ENCODE measurements at places on chromosomes 1 and 21. TPM values are rescaled to one million over a fixed set of nuclear protein-coding genes. Genes with fewer than 3 reads are reported as not detected.
A peak's percentile ranks its signal among the peaks of the same experiment; 100 is the strongest.

DNA sequence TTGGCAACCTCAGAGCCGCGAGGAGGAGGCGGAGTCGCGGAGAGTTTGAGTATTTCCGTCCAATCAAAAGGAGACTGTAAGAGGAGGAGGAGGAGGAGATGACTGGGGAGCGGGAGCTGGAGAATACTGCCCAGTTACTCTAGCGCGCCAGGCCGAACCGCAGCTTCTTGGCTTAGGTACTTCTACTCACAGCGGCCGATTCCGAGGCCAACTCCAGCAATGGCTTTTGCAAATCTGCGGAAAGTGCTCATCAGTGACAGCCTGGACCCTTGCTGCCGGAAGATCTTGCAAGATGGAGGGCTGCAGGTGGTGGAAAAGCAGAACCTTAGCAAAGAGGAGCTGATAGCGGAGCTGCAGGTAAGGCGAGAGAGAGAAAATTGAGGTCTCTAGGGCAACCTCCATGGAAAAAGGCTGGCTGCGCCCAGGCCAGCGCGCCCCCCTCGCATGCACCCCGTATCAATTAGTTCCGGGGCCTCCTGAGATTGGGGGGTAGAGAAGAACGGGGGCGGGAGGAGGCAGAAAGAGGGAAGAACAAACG is at the start of gene PHGDH:
Gene PHGDH, plus strand, starts transcription at position 131 of the 538 bp plus-strand sequence. Its CDS starts 89 bp downstream, at position 220.
- peak; percentile 67 for DNase-seq
- peak within 1 kb of the TSS; percentile 97 for H3K27ac ChIP-seq
- H3K4me3 ChIP-seq = peak within 1 kb of the TSS; percentile 94
- peaks cover 35% of the 10 kb centered on the region for H3K4me1 ChIP-seq
- H3K27me3 ChIP-seq = peaks cover 2% of the 10 kb centered on the region

GRCh38 chr1:18977428-18977827 is 21.0 kb upstream of the IFFO2 start:
- no peaks in the 10 kb centered on the region for H3K4me1 ChIP-seq
- no peak overlapping the region for H3K4me3 ChIP-seq
- DNase-seq = no peak
- peaks cover 13% of the 10 kb centered on the region for H3K27me3 ChIP-seq
- no peaks in the 10 kb centered on the region for H3K36me3 ChIP-seq
- no peak overlapping the region for H3K27ac ChIP-seq

- no peak for DNase-seq
- no peak overlapping the region for H3K4me3 ChIP-seq
- H3K36me3 ChIP-seq = no peaks in the 10 kb centered on the region
Measured at GRCh38 chr1:154707901-154708463, 100.0 kb upstream of the ADAR start.

GRCh38 chr1:11671544-11672286 is 7.7 kb downstream of the FBXO6 start:
- H3K27ac ChIP-seq = no peak overlapping the region
- peaks cover 6% of the 10 kb centered on the region for H3K36me3 ChIP-seq
- no peaks in the 10 kb centered on the region for H3K27me3 ChIP-seq
- H3K4me3 ChIP-seq = no peak overlapping the region
- H3K4me1 ChIP-seq = no peaks in the 10 kb centered on the region

DNA sequence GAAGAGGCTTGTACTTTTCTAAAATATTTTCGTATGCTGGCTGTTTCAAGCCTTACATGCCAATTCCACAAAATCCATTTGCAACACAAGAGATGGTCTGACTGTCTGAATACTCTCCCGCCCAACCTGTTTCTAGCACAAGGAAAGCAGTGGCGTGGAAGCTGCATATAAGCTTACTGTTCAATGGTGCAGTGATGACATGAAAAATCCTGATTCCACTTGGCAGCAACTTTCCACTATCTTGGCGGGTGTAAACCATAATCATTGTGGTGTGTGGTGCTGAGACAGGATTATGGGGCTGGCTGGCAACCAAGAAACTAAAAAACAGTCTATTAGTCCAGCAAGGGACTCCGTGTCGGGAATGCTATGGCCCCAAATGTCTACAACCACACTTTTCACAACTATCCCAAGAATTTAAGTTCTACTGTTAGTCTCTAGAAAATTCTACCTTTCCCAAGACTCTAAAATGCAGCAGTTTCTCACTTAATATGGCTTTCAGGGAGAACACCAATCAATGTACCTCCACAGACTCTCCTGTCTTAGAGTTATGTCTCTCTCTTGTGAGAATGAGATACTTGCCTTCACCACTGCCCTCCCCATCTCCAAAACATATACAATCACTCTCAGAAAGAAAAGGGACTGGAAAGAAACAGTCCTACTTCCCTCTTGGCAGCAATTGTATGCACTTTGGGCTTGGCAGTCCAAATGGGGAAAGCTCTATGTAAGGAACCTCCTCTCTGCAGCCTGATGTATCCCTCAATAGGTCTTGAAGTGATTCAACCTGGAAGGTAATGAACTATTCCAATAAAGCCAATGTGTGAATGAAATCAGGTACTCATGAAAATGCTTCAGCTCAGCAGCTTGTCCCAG is 9.5 kb downstream of the COLGALT2 start:
- H3K27ac ChIP-seq = no peak overlapping the region
- H3K27me3 ChIP-seq = peaks cover 4% of the 10 kb centered on the region
- peaks cover 56% of the 10 kb centered on the region for H3K4me1 ChIP-seq
- no peak for DNase-seq

DNA sequence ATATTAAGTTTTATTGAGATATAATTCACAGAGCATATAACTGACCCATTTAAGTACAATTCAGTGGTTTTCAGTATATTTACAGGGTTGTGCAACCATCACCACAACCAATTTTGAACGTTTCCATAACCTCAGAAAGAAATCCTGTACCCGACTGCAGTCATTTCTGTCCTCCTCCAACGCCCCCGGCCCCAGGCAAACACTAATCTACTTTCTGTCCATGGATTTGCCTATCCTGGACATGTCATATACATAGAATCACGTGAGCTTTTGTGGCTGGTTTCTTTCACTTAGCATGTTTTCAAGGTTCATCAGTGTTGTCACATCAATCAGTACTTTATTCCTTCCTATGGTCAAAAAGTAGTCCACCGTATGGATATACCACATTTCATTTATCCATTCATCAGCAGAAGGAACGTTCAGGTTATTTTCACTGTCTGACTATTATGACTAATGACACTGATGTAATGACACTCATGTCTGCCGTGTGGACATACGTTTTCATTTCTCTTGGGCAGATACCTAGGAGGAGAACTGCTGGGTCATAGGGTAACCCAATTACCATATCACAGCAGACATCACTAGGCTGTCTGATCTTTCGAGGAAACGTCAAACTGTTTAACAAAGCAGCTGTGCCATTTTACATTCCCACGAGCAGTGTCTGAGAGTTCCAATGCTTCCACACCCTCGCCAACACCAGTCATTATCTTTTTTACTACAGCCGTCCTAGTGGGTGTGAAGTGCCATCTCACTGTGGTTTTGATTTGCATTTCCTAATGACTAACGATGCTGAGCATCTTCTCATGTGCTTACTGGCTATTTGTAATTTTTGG is 30.8 kb downstream of the MRPL37 start:
- no peaks in the 10 kb centered on the region for H3K27me3 ChIP-seq
- peaks cover 36% of the 10 kb centered on the region for H3K36me3 ChIP-seq
- no peak overlapping the region for H3K27ac ChIP-seq
- no peak for DNase-seq

- peaks cover 29% of the 10 kb centered on the region for H3K27me3 ChIP-seq
- no peak overlapping the region for H3K27ac ChIP-seq
- peaks cover 12% of the 10 kb centered on the region for H3K4me1 ChIP-seq
- no peaks in the 10 kb centered on the region for H3K36me3 ChIP-seq
Measured at GRCh38 chr1:159163614-159164228, 7.7 kb upstream of the CADM3 start.

DNA sequence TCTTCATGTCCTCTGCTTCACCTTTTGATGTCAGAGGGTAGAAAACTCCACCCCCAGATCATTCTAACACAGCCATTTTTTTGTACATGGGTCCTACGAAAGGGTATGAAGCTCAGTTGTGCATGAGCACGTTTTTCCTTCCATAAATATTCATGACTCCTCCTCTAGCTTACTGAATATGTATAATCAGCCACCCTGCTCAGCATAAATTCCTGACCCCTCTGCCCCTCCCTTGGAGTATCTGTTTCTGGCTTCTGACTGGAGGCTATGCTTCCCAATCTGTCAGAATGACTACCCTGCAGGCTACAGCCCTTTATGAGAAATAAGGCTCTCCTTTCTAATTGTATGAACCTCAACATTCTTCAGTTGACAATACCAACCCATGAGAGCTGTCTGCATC is 42.8 kb upstream of the PARP1 start:
- no peaks in the 10 kb centered on the region for H3K36me3 ChIP-seq
- no peak for DNase-seq
- no peak overlapping the region for H3K27ac ChIP-seq

- no peak overlapping the region for H3K27ac ChIP-seq
- H3K4me1 ChIP-seq = peaks cover 31% of the 10 kb centered on the region
- peak; percentile 48 for DNase-seq
- H3K4me3 ChIP-seq = no peak overlapping the region
Measured at GRCh38 chr1:205141236-205142101, 19.7 kb upstream of the RBBP5 start.

DNA sequence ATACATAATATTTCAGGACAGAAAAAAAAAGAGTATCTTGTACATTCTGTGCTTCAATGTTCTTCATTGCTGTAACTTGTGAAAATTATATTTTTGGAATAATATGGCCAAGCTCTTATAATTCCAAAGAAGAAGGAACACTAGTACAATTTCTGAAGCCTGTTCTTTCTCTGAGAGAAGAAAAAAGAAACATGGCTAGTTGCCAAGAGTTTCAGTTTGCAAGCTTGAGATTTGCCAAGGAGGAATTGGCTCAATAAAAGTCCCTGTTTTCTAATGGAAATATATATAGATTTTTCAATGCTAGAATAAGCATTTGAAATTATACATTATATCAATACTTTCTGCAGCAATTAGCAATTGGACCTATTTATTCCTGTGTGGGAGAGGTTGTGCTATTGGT is 285.2 kb upstream of the NEGR1 start:
- peaks cover 4% of the 10 kb centered on the region for H3K4me1 ChIP-seq
- H3K27ac ChIP-seq = no peak overlapping the region
- no peaks in the 10 kb centered on the region for H3K27me3 ChIP-seq

- no peak overlapping the region for H3K27ac ChIP-seq
- no peak for DNase-seq
- no peak overlapping the region for H3K4me3 ChIP-seq
- no peaks in the 10 kb centered on the region for H3K4me1 ChIP-seq
- H3K27me3 ChIP-seq = peaks cover 12% of the 10 kb centered on the region
Measured at GRCh38 chr1:158685085-158685484, 1.4 kb downstream of the SPTA1 start.

GRCh38 chr1:65036570-65037051 is 70.3 kb upstream of the JAK1 start:
- H3K4me3 ChIP-seq = no peak overlapping the region
- no peak overlapping the region for H3K27ac ChIP-seq
- DNase-seq = no peak

- peaks cover 38% of the 10 kb centered on the region for H3K36me3 ChIP-seq
- peak overlapping the region; percentile 39 for H3K27ac ChIP-seq
- no peaks in the 10 kb centered on the region for H3K27me3 ChIP-seq
- no peak for DNase-seq
- H3K4me1 ChIP-seq = peaks cover 12% of the 10 kb centered on the region
Measured at GRCh38 chr21:22351076-22351475, 1352.9 kb downstream of the NCAM2 start.

GRCh38 chr1:233406994-233407631 is 79.6 kb downstream of the MAP3K21 start:
- no peaks in the 10 kb centered on the region for H3K36me3 ChIP-seq
- H3K4me1 ChIP-seq = peaks cover 12% of the 10 kb centered on the region
- no peak overlapping the region for H3K4me3 ChIP-seq
- no peak for DNase-seq

DNA sequence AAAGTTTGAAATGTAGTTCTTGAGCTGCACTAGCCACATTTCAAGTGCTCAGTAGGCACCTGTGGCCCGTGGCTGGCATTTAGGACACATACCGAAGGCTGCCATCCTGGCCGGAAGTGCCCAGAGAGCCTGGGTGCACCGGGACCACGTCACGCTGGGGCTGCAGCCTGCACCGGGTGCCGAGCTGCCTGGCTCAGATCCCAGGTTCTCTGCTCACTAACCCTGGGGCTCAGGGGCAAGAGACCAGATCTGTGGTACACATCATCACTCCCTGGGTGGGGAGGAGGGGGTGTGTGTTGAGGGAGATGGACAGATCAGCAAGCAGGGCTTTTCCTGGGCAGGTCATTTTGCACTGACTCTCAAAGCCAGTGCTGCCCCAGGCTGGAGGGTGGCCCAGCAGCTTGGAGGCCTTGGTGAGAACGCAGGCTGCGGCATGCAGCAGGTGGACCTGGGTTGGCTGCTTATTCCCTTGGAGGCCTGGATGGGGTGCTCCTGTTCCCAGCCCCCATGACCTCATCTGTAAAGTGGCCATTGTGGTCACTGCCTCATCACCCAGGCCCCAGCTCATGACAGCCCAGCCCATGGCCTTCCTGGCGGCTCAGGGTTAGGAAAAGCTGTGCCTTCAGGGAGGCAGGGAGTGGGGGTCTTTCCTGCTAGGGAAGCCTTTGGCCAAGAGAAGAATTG is 23.6 kb downstream of the TMEM201 start:
- peaks cover 2% of the 10 kb centered on the region for H3K36me3 ChIP-seq
- DNase-seq = no peak
- H3K4me1 ChIP-seq = no peaks in the 10 kb centered on the region
- H3K27me3 ChIP-seq = no peaks in the 10 kb centered on the region

GRCh38 chr1:75273110-75273509 is 138.9 kb downstream of the LHX8 start:
- H3K27ac ChIP-seq = no peak overlapping the region
- no peak for DNase-seq
- no peaks in the 10 kb centered on the region for H3K4me1 ChIP-seq
- H3K27me3 ChIP-seq = peaks cover 12% of the 10 kb centered on the region
- no peak overlapping the region for H3K4me3 ChIP-seq

DNA sequence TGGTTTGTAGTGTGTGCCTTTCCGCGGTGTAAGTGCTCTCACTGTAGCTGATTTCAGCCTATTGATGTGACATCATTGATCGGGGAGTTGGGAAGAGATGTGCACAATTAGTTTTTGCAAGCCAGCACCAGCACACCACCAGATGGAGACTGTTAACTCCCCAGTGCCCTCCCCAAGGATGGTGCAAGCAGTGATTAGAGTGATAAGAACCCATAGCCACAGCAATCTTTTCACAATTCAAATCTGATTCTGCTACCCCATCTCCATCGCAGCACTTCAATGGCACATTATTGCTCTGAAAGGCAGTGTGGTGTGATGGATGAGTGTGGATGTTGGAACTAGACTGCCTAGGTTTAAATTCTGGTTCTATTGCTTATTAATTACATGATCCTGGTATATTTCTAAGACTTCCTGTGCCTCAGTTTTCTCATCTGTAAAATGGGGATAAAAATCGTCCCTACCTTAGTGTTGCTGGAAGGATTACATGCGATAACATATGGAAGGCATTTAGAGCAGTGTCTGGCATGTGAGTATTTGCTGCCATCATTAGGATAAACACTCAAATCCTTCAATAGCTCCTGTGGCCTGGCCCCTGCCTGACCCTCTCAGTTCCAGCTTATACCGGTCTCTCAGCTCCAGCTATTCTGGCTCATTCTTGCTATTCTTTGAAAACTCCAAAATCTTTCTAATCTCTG is 6.7 kb downstream of the CSF3R start:
- H3K36me3 ChIP-seq = no peaks in the 10 kb centered on the region
- no peak overlapping the region for H3K4me3 ChIP-seq
- H3K4me1 ChIP-seq = peaks cover 3% of the 10 kb centered on the region
- DNase-seq = no peak

- H3K27ac ChIP-seq = no peak overlapping the region
- H3K27me3 ChIP-seq = no peaks in the 10 kb centered on the region
- no peak for DNase-seq
- H3K4me1 ChIP-seq = peaks cover 34% of the 10 kb centered on the region
- H3K4me3 ChIP-seq = no peak overlapping the region
Measured at GRCh38 chr1:115118611-115119010, 29.3 kb upstream of the TSPAN2 start.

Gene UBXN10
- total RNA-seq = 2.6 TPM

Gene ADAMTSL4
- 18.0 TPM for total RNA-seq

Gene LCE1C
- total RNA-seq = not detected

Gene ZBTB8A
- 14.8 TPM for total RNA-seq

Gene AMY1A
- not detected for total RNA-seq

Gene MAP1LC3C
- 0.42 TPM for total RNA-seq
